NCI-H1417 treated with DMSO at 0.1 percent for 48 hours (cell line): ENCODE measurements at places on chromosomes 1 and 21.
A peak's percentile ranks its signal among the peaks of the same experiment; 100 is the strongest.

DNA sequence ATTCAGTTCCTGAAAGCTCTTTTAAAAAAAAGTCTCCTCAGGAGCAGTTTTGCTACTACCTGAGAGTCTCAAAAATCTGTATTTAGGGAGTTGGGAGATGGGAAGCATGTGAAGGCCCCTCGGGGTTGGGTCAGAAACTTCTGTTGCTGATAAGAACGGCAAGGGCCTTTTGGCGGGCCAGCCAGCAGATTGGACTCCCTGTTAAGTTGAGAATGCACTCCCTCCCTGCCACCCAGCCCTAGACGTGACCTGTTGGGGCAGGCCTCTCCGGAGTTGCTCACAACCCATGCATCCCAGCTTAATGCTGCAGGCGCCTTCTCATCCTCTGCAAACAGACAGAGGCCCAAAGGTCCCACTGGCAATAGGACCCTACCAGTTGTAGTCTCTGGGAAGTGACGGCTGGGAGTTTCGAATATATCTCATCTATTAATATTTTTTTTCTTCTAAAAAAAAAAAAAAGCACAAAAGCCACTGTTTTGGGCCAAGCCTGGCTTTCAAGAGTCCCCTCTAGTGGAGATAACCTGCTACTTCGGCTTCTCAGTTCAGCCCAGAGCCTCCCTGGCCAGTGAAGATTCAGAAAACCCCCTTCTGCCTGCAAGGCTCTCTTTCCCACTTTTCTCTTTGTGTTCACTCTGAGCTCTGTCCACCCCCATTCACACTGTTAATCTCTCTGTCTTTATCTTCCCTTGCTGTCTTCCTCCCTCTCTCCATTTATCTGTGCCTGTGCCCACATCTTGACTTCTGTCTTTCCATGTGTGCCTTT, 5.3 kb downstream of the PLXNA2 start:
- DNase-seq: no peak

GRCh38 chr1:224922404-224923164, 6.9 kb upstream of the DNAH14 start:
- peak; percentile 4 for DNase-seq

GRCh38 chr1:54980046-54980527, 341 bp upstream of the TMEM61 start:
- DNase-seq: no peak

- DNase-seq: no peak
These were observed 196.0 kb downstream of the CRB1 start for GRCh38 chr1:197464044-197464443.

DNA sequence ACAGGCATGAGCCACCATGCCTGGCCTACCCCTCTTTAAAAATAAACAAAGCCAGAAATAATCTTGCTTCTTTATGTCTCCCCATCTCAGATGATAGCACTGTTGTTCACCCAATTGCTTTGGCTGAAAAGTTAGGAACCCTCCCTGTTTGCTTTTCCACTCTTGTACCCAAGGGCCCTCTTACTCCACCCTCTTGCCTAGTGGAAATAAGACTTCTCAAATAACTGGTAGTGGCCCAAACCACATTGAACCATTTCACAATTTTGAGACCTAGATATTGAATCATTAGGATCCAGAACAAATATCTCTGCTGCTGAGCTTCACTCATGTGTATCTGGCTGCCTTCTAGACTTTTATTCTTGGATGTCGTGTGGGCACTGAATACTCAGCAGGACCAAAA, 37.7 kb downstream of the RNF220 start:
- no peak for DNase-seq
